Effector memory CD4-positive, alpha-beta T cell (primary cell): ENCODE measurements at places on chromosomes 16 and 17.
A peak's percentile ranks its signal among the peaks of the same experiment; 100 is the strongest.

- no peak for DNase-seq
These were observed 9.8 kb upstream of the CMTM3 start for GRCh38 chr16:66594739-66595138.

DNA sequence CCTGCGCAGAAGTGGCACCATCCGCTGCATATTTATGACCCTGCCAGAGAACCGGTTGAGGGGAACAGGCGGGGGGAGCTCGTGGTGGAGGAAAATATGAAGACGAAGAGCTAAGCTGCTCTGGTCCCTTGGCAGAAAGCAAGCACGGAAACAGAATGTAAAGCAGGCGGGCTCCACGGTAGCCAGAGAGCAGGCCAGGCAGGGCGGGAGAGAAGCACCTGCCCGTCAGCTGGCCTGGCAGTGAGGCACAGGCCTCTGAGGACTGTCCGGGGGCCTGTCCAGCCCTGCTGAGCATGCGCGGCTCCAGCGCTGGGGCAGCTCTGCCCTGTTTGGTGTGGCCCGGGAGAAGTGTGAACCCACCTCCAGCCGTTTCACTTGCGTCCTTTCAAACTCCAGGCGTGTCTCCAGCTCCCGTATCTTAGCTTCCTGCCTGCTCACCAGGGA lies 46.7 kb downstream of the PIPOX start:
- DNase-seq, result no peak

DNA sequence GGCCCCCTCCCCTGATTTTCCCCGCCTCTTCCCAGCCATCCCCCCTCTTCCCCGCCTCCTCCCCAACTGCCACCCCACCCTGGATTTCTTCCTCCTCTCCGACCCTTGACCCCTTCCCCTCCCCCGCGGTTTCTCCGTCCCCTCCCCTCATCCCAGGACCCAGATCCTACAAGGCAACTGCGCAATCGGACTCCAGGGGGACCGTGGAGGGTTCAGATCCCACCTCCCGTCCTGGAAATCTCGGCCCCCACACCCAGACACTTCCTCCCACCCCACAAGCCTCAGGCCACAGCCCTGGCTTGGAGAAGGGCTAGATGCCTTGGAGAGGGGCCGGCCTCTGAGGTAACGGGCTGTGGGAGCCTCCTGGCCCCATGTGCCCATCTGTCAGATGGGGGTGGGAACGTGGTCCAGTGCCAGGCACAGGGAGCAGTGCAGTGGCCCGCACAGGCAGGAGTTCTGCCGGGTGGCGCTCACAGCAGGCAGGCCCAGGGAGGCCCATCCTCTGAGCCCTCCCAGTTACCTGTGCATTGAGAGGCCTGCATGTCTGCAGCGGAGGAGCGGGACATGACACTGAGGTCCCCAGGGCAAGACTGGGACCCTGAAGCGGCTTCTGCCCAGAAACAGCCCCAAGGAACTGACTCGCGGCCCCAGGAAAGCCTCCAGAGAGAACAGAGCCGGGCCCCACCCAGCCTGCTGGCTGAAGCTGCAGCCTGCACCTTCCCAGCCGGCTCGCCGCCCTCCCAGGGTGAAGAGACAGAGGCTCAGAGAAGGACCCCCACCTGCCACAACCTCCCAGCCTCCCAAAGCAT lies 16.7 kb downstream of the ZNF423 start:
- DNase-seq, result no peak

DNA sequence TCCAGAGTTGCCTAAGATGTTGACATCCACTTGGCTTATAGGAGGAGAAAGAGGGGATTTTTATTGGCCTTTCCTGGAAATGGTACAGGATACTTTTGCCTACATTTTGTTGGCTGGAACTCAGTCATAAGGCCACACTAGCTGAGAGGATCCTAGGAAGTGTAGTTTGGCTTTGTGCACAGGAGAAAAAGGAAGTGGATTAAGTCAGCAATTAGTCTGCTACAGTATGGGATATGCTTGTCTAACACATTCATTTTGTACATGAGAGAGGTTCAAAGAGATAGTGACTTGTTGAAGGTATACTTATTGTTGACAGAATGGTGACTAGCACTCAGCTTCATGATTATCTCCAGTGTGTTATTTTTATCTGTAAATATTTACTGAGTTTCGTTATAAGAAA lies 10.3 kb downstream of the UTP18 start:
- no peak for DNase-seq

DNA sequence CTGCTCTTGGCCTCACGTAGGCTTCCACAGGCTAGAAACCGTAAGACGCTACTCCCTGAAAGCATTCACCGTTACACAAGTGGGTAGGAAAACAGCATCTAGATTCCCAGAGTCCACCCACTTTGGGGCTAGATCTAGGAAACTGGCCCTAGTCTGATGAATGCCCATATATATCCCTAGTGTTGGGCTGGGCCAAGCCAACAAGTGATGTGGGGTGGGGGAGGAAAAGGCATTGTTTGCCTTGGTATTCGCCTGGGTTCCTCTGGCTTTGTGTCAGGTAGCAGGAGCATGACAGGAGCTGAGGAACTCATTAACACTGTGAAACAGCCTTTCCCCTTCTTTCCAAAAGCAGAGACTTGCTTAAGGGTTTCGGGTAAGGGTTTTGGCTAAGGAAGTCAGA lies 112.4 kb downstream of the SMG6 start:
- no peak for DNase-seq

- no peak for DNase-seq
These were observed 220.0 kb downstream of the CDH13 start for GRCh38 chr16:82846806-82847205.

DNA sequence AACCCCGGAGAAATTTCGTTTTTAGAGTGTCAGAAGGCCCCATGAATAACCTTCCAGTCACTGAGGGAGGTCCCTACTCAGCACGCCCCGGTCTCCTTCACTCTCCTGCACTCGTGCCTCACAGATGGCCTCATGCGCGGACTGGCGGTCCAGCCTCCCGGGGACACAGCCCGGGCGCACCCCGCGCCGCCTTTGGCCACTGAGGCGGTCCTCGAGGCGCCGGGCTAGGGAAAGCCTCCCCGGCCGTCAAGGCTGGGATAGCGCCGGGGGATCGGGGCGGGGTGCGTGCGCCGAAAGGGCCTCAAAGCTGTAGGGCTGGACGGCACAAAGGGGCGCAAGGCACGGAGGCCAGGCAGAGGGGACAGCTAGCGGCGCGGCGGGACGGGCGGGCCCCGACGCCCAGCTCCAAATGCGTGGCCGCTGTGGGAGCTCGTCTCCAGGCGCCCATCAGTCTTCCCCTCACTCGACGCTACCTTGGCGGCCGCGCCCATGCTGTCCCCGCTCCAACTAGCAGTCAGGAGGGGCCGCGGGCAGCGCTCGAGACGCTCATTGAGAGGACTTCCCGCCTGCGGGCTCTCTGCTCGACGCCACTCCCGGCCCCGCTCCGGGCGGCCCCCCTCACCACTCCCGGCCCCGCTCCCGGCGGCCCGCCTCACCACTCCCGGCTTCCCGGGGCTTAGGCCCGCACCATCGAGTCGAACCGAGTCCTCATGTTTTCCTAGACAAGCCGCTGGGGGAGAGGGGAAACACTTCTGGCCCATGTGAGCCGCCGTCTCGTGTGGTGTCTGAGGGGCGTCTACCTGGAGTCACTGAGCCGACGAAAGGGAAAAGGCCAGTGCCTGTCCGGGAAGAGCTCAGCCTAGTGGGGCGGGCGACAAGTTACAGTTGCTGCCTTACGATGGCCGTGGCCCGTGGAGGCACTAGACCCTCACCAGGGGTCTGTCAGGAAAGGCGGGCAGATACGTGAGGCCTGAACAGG lies at the start of gene USP6:
TSS of gene USP6 (plus strand) at position 360 of the 979 bp plus-strand sequence. CDS start 14,336 bp downstream, outside the sequence.
- no peak for DNase-seq

GRCh38 chr17:31528291-31528874 lies 136.9 kb downstream of the RAB11FIP4 start:
- DNase-seq, result no peak

DNA sequence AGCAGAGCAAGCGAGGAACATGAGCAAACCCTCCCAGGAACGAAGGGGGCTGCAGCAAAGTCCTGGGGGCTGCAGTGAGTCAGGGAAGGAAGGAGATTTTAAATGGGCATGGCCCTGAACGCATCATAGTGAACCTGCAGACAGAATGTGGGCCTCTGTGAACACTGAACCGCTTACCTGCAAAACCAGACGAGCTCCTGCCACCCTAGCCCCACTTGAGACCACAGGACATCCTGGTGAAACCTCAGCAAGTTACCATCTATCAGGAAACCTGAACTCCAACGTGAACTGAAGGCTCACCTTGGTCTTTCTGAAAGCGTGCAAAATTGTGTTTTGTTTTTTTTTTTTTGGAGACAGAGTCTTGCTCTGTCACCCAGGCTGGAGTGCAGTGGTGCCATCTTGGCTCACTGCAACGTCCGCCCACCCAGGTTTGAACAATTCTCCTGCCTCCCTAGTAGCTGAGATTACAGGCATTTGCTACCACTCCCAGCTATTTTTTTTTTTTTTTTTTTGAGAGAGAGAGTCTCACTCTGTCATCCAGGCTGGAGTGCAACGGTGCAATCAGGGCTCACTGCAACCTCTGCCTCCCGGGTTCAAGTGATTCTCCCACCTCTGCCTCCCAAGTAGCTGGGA lies 30.8 kb downstream of the FANCA start:
- DNase-seq, result peak; percentile 36

- peak; percentile 11 for DNase-seq
These were observed 669 bp upstream of the DCTPP1 start for GRCh38 chr16:30430428-30430970.

DNA sequence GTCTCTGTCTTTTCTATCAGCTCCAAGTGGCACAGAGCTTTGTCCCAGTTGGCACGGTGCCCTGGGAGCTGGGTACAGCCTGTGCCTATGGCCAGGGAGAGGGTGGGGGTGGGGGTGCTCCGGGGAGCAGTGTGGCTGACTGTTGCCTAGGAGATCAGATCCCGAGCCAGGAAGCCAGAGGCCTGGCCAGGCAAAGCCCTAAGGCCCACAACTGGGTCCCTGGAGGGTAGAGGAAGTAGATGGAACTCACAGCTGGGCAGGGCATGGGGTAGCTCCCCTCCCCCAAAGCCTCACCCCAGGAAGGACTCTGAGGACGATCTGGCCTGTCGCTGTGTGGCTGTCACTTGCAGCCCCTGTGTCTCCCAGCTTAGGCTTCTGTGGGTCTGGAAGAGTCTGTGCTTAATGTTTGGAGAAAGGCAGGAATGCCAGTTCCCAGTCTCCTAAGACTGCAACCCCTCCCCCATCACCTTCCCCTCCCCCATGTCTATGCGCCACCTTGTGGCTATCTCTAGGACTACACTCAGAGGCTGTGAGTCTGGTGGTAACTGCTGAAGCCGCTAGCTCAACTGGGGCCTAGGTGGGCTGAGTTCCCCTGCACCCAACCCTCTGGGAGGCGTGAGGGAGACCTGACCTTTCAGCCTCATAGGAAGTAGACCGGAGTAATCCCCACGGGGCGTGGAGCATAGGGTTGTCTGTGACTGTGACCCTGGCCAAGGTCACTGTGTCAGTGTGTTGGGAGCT lies 12.6 kb downstream of the THRA start:
- DNase-seq, result no peak

DNA sequence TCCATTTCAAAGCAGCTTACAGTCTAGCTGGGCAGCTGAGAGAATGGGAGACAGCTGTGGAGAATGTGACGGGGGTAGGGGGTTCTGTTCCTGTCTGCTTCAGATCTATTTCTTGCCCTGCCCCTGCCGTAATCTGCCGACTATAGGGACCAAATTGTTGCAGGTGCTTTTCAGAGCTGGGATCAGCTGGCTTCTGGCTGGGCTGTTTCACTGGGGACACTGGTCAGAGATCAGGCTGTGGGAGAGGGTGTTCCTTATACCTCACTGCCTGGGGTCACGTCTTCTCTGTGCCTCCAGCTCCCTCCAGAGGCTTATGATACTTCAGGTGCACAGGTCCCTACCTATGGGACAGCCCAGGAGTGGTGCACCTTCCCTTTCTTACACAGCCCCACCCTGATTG lies 514.9 kb upstream of the GOT2 start:
- DNase-seq, result no peak
